Right ventricle myocardium inferior (tissue), 1 donor: ENCODE measurements at places on chromosomes 1 and 21. TPM values are rescaled to one million over a fixed set of nuclear protein-coding genes. Genes with fewer than 3 reads are reported as not detected.

- DNase-seq, result no peak
Observed at GRCh38 chr1:209595028-209595427, 11.5 kb downstream of the CAMK1G start.

GRCh38 chr1:215682232-215682631, 115.1 kb downstream of the KCTD3 start:
- no peak for DNase-seq

DNA sequence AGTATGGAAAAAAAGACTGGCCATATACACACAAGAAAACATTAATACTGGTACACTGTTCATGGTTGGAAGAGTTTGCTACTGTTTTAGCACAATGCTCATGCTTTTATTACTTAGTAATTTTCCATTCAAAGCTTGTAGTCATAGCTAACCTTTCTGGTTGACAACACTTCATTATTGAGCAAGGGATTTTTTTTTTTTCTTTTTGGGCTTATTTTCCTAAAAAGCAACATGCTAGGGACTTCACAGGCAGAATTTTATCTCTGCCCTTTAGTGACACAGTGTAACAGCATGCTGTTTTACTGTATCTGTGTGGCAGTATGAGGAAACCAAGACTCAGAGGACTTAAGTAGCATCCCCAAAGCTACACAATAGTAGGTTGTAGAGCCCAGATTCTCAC, 58.5 kb downstream of the FGGY start:
- no peak for DNase-seq

GRCh38 chr1:116309090-116309870, 63.8 kb upstream of the ATP1A1 start:
- DNase-seq, result no peak

DNA sequence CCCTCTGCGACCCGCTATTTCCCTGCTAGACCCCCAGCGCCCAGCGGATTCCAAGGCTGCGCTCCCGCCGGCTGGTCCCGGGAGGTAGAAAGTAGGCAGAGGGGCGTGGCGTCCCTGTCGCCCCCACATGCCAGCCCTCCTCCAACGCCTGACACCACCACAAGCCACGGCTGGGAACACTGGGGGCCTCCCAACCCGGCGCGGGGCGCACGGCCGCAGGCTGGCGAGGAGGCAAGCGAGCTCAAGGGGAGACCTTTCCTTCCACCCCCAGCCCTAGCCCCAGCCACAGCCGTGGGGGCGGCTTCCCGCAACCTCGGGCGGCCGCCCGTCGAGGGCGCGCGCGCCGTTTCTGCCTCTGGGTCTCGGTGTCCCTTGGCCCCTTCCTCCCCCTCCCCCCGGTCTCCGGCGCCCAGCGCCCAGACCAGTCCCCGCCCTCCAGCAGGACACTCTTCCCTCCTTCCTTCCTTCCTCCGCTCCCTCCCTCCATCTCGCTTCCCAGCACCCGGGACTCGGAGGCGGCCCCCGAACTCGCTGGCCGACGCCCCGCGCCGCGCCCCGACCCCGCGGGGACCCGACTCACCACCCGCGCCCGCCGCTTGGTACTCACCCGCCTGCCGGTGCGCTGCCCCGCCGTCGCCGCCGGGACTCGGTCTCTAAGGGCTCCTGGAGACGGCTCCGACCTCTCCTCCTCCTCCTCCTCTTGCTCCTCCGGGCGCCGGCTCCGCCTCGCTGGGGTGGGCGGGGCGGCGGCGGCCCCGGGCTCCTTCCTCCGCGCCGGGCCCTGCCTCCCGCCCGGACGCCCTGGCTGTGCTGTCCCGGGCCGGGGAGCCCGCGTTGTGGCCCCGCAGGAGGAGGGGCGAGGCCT, at the start of gene GNG12:
Gene GNG12 (minus strand): TSS at position 731 of the 865 bp plus-strand sequence. CDS start 125,781 bp downstream, outside the sequence.
- DNase-seq, result peak; percentile 78

The AMY2A gene
- total RNA-seq, result not detected

The PPP1R12B gene
- total RNA-seq, result 594 TPM
